GOT3 (cell line): ENCODE measurements at places on chromosomes 7 and 10.

- DNase-seq = no peak
Measured at GRCh38 chr10:86821388-86821999, 65.1 kb downstream of the BMPR1A start.

DNA sequence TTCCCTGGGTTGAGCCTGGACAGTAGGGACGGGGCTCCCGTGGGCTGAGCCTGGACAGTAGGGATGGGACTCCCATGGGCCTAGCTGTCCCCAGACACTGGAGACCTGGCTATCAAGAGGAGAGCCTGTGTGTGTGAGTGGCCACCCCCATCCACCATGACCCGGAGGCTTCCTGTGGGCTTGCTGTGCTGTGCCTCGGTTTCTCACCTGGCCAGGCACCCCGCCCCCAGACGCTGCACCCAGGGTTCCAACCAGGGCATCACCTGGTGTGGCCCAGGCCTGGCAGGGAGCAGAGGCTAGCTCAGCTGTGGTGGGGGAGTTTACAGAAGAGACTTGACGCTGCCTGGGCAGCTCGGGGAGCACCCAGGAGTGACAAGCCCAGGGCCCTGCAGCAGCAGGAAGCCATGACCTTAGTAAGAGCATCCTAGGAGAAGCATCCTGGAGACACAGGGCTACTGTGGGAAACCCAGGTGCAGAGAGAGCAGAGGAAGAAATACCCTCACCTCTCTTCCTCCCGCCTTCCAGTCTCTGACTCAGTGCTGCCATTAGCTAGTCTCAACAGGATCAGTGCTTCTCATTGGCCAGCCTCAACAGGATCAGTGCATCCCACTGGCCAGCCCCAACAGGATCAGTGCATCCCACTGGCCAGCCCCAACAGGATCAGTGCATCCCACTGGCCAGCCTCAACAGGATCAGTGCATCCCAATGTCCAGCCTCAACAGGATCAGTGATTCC lies 61.0 kb downstream of the PDGFA start:
- no peak for DNase-seq

GRCh38 chr10:42618424-42618823 lies 19.9 kb downstream of the ZNF33B start:
- no peak for DNase-seq

GRCh38 chr10:72663971-72664370 lies 28.0 kb upstream of the MCU start:
- DNase-seq = no peak

- DNase-seq = no peak
Measured at GRCh38 chr7:130371046-130371445, 9.2 kb upstream of the CPA1 start.

DNA sequence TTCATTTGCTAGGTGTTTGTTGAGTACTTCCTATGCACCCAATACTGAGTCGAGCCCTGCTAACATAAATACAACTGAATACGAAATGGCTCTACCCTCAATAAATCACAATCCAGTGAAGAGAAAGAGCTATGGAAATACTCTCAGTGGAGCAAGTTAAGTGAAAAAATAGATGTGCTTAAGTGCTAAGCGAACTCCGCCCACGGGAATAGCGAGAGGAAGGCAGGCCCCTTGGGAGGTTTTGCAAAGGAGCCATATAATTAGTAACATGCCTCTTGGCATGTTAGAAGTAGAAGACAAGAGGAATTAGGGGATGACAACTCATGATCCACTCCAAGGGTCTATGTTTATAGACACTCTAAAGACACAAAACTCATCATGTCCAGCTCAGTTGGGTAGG lies 42.8 kb upstream of the TSPAN33 start:
- DNase-seq = no peak

GRCh38 chr10:31961277-31962074 lies 32.8 kb upstream of the ARHGAP12 start:
- no peak for DNase-seq

GRCh38 chr7:94324380-94325121 lies 70.1 kb upstream of the COL1A2 start:
- DNase-seq = no peak

DNA sequence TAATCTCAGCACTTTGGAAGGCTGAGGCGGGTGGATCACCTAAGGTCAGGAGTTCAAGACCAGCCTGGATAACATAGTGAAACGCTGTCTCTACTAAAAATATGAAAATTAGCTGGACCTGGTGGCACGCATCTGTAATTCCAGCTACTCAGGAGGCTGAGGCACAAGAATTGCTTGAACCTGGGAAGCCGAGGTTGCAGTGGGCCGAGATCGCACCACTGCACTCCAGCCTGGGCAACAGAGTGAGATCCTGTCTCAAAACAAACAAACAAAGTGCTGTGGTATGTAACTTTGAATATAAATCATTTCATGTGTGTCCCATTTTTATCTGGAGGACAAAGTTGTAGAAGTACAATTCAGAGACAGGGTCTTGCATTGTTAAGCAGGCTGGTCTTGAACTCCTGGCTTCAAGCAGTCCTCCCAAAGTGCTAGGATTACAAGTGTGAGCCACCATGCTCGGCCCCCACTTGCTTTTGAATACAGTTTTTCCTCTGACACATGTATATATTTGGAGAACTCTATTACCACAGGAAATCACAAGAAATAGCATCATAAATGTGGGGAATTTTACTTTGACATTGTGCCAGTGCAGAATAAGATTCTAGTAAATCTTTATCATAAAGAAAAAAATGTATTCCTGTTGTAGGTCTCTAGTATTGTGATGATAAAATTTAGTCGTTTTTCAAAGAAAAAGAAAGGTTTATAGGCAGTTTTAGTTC lies 32.6 kb downstream of the PTPN12 start:
- DNase-seq = no peak

GRCh38 chr7:108045154-108045553 lies 42.2 kb upstream of the LAMB1 start:
- DNase-seq = no peak

GRCh38 chr10:125495386-125495785 lies 187.6 kb downstream of the TEX36 start:
- DNase-seq = no peak

DNA sequence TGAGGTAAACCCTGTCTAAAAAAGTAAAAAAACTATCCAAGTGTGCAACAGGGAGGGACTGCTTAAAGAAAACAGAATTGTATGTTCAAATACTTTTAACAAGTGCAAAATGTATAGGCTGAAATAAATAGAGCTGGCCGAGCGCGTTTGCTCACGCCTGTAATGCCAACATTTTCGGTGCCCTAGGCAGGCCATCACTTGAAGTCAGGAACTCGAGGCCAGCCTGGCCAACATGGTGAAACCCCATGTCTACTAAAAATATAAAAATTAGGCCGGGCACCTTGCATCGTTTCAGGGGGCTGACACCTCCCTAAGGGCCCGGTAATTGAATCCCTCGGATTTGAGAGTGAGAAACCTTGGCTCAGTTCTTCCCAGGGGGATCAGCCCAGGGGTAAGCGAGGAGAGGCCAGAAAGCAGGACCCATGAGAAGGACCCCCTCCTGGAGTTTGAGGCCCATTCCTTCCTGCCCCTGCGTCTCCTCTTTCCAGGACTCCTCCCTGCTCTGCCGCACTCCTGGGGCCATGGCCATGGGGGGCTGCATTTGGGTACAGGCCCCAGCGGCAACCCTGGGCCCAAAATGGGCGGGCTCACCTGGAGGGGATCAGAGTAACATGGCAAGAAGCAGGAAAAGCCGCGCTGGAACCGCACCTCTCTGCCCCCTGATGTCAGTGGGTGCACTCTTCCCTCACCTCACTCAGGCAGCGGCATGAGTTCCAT lies 75.5 kb upstream of the TMEM248 start:
- DNase-seq = no peak

DNA sequence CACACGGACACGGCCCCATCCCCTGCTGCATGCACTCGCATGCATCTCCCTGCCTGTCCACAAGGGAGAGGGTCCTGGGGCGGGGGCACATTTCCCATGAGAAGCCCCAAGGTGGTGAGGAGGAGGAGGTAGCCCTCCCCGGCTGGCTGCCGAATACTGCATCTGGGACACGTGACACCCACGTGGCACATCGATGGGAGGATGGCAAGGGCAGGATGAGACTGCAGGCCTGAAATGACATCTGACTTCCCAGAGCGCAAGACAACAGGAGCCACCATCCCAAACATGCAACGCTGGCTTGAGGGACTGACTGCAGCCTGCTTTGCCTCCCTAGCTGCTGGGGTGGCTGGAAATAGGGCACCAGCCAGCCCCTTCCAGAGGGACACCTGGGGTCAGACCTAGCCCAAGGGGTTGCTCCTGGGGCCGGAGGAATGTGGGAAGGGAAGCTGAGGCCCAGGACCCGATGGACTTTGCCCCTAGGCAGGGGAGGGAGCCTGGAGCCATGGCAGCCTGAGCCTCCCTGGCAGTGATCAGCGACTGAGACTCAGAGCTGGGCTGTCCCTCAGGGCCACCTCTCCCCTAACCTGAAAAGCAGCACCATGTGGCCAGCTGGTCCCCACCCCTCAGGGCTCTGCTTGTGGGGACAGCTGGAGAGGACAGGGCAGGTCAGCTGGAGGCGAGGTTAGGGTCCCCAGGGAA lies 16.1 kb downstream of the BUD23 start:
- DNase-seq = no peak

GRCh38 chr7:158053183-158053915 lies 534.3 kb downstream of the PTPRN2 start:
- DNase-seq = no peak

DNA sequence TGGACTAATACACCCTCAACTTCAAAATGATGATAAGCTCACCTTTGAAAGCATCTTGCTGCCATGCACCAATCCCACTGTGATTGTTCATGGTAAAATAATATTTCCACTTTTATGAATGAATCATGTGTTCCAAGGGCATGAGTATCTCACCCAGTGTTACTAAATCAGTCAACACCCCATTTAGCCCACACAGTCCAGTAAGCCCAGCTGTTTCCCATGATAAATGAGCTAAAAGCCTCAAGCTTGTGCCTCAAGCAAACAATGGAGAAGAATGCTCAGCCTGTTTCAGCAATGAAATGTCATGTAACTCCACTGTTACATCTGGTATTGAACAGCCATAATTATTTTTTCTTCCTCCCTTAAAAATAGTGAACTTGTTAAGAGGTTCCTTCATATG lies 442.5 kb downstream of the XPNPEP1 start:
- no peak for DNase-seq
